ENCODE measurements at places on chromosomes 16 and 17.

GRCh38 chr17:32279891-32280716 lies 14.5 kb downstream of the RHBDL3 start:
- peak; percentile 65 for DNase-seq

DNA sequence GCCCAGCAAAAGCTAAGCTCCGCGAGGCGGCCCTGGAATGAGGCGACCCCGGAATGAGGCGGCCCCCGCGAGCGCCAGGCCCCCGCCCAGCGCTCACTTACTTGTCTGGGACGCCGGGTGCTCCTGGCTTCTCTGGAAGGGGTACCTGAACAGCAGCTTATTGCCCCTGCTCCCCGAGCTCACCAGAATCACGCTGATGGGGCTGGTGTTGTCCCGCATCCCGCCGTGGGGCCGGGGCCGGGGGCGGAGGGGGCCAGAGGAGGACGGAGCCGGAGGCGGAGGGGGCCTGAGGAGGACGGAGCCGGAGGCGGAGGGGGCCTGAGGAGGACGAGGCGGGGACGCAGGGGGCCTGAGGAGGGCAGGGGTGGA lies 440 bp downstream of the NPRL3 start:
- DNase-seq, result peak; percentile 36

- DNase-seq, result peak; percentile 92
Observed at GRCh38 chr17:43905985-43906852, 1.1 kb downstream of the MPP2 start.

- DNase-seq, result no peak
Observed at GRCh38 chr17:48444516-48445247, 14.7 kb upstream of the SKAP1 start.

DNA sequence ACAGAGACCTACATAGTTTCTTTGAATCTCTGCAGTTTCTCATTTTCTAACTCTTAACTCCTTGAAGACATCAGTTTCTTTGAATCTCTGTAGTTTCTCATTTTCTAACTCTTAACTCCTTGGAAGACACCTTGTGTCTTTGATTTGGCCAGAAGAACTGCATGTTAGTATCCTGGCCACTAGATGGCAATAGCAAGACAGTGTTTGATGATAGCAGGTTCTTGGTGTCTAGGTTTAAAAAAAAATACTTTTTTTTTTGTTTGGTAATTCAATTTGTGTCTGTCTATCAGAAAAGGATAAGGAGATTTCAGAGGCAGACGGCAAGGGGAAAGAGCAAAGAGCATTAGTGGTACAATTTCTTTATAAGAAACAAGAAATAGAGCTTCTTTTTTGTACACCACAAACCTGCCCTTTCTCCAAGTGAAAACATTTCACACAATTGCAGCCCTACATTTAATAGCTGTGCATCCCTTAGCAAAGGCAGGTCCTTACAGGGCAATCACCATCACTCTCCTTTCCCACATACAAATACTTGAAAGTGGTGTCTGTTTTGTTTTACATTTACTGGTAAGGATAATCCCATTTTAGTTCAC lies 1324.9 kb upstream of the CDH8 start:
- peak; percentile 72 for DNase-seq

DNA sequence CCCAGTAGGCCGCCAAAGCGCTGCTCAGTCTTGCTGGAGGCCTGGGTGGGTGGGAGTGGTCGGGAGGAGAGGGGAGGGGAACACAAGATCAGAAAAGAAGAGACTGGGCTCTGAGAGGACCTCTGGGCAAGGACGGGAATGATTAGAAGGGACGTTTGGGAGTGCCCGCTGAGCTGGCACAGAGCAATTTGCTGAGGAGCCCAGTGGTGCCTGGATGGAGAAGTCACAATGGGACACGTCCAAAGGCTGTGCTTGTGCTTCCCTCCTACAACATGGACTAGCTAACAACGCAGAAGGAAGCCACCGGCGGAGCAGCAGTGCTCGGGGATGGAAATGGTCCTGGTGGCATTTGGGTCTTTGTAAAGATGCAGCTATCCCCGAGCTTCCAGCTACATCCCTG lies 45.6 kb upstream of the CACNG4 start:
- DNase-seq, result no peak

DNA sequence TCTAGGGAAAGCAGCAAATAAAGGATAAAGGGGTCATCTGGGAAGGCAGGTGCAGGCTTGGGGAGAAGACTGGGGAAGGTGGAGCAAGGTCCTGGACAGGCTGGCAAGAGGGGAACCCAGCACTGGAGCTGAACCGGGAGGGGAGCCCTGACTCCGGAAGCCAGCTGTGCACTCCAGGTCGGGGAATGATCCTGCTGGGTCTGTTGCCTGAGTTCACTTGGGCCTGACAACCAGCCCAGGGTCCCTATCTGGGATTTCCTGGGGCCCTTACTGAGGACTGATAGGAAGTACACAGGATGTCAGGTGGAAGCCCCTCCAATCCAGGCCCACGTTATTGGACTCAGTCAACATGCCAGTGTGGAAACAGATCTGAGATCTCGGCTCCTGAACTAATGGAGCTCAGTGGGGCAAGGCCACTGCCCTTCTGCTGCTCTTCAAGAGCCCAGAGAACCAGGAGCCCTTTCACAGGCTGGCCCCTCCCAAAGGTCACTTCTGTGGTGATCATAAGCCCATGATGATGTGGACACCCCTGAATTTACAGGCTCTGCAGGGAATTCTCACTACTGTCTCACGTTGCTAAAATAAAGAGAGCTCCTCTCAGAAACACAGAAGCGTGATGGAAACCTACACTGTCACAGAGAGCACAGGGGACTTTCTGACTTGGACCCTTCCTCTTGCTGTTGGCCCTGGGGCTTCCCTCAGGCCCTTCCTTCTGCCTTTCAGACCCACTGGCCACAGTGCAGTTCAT lies 19.9 kb upstream of the PITPNM3 start:
- DNase-seq, result no peak

- DNase-seq, result no peak
Observed at GRCh38 chr17:50514388-50514787, 6.1 kb downstream of the MYCBPAP start.

- DNase-seq, result no peak
Observed at GRCh38 chr16:53614346-53614745, 89.3 kb downstream of the RPGRIP1L start.

DNA sequence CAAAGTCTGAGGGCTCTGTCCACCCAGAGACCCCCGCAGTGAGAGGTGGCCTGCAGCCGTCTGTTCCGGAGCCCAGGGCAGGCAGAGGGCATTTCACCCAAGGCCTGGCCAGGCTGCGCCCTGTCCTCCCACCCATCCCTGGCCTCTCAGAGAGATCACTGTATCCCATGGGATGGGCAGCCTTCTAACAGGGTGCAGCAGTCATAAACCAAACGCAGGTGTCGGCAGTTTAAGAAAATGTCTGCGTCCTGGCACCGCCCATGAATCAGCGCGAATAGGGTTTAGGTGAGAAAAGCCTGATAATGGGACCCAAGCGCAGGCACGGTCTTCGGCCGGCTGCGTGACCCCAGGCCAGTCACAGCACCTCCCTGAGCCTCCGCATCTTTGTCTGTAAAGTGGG lies 5.4 kb downstream of the CYBA start:
- DNase-seq, result no peak

GRCh38 chr16:85494315-85494714 lies 118.8 kb upstream of the GSE1 start:
- DNase-seq, result no peak

- no peak for DNase-seq
Observed at GRCh38 chr16:53816211-53816836, 112.4 kb downstream of the FTO start.

GRCh38 chr17:17900615-17901520 lies 64.1 kb upstream of the SREBF1 start:
- peak; percentile 30 for DNase-seq

DNA sequence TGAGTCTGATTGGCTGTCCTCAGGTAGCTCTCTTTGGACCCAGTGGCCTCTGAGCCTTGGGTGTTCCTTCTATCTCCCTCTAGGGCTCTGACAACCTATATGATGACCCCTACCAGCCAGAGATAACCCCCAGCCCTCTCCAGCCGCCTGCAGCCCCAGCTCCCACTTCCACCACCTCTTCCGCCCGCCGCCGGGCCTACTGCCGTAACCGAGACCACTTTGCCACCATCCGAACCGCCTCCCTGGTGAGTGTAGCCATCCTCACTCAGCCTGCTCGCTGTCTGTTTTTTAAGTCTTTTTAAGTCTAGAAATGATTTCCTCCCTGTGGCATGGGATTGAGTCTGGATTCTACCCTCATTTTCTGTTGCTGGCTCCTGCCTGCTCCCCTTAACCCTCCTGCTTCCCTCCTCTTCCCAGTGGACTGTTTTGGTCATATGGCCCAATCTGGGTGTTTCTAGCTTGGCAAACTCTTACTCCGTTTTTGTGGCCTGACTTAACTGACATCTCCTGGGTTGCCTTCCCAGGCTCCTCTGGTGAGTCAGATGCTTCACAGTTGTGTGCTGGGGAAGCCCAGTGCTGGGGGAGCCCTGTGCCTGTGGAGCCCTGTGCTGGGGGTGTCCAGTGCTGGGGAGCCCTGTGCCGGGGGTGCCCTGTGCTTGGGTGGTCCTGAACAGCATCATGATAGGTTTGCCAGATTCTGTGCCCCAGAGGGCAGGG lies 9.9 kb downstream of the TAOK2 start:
- DNase-seq, result no peak

DNA sequence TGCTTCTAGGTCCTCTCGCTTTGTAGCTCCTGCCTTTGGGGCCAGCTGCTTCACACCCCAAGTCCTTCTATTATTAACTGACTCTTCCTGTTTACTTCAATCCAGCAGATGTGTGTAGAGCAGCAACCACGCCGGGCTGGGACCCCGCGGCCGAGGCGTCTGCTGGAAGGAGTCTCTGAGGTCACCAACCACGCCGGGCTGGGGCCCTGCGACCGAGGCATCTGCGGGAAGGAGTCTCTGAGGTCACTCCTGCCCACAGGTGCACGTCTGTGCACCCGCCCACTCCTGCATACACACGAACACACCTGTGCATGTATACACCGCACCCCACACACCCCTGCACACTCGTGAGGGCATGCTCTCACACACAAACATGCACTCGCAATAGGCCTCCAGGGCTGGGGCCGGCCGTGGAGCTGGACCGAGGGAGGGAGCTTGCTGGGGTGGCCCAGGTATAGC lies 7.8 kb upstream of the TEX19 start:
- no peak for DNase-seq

DNA sequence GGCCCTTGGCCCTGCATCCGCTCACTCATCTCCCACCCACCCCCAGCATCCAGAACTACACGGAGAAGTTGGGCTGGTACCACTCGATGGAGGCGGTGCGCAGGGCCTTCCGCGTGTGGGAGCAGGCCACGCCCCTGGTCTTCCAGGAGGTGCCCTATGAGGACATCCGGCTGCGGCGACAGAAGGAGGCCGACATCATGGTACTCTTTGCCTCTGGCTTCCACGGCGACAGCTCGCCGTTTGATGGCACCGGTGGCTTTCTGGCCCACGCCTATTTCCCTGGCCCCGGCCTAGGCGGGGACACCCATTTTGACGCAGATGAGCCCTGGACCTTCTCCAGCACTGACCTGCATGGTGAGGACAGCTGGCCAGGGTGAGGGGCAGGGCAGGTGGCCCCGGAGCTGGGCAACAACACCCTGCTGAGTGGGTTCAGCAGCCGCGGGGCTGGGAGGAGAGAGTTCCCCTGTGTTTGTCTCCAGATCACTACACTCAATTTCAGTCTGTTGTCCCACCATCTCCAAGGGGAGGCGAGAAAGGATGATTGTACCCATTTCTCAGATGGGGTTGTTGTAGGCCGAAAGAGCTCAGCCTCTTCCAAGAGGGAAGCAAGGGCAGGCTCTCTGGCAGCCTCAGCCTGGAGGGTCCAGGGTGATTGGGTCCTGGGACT lies 14.4 kb downstream of the MMP15 start:
- no peak for DNase-seq

DNA sequence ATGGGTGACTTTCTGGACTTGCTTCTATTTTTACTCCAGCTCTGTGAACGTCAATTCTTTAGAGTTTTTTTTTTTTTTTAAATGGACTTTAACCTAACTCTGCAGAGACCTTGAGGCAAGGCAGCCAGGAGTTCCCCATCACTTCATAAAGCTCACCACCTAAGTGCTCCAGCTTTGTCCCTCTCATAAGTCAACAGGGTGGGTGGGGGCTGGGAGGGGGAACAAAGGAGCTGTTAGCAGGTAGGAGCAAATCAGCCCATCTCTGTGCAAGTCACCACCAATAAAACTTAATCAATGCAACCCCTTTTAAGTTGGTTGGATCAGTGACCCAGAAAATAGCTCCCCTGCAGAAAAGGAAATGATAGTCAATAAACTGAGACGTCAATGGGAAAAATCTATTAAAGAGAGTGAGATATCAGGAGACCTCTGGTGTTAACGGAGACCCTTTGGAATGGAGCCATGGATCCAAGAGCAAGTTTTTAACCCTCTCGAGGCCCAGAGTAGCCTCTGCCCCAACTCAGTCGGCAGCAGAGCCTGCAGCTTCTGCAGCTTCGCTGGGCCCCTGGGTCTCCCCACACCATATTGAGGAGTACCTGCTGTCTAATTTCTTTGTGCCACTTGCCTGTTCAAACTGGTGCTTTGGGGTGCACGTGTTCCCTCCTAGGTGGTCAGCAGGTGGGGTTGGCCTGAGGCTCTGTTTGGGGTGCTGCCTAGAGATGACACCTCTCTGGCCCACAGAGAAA lies 27.6 kb upstream of the ETV4 start:
- DNase-seq, result no peak

- no peak for DNase-seq
Observed at GRCh38 chr17:82287868-82288801, 14.6 kb upstream of the CSNK1D start.

GRCh38 chr16:68993456-68993855 lies 112.0 kb upstream of the HAS3 start:
- DNase-seq, result no peak

DNA sequence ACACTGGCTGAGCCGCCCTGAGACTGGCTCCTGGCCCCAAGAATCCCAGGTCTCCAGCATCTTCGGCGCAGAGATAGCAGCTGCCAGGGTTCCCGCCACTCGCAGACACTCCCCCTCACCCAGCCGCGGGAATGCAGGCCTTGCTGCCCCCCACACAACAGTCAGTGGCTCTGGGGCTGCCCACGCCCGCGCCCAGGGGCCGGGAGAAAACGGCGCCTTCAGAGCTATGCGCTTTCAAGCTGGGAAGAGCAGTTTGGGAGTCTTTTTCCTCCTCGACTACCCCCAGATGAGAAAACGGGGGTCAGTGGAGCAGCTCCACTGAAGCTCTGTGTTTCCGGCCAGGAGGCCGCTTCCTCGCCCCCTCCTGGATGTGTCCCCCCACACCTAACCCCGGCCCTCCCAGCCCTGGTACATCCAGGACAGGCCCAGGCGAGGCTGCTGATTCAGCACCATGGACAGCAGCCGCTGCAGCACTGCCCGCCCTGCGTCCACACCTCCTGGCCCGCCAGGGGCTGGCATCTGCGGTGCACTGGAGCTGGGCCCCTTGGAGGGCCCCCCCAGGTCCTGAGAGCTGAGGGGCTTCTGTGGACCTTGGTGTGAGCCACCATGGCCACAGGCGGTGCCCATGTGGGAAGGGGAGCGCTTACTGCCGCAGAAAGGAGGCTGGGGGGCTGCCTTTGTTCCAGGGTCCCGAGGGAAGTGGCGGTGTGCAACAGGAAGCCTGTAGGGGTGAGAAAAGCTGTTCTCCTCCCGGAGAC lies 35.7 kb downstream of the CACNA1H start:
- DNase-seq, result peak; percentile 51

Data from mesendoderm (in vitro differentiated cells).